ENCODE measurements at places on chromosomes 2 and 18.

DNA sequence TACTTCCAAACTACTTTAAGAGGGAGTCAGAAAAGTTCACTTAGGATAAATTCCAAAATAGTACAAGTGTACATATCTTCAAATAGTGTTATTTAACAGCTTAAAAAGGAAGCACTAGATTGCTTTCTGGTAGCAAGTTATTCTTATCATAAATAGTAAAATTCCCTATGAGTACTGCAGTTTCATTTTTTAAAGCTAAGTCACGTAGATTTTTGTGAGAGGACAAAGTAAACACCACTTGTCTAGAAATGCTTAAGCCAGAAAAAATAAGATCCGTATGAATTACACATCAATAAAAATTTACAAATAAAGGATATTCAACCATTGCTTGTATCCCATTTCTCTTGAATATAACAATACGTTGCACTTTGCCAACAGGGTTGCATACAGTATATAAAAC lies 19.2 kb downstream of the HNRNPLL start:
- DNase-seq: no peak

GRCh38 chr2:98385050-98385699 lies 38.9 kb downstream of the CNGA3 start:
- DNase-seq: peak; percentile 38

- no peak for DNase-seq
Measured at GRCh38 chr18:54250846-54251261, 18.5 kb upstream of the POLI start.

DNA sequence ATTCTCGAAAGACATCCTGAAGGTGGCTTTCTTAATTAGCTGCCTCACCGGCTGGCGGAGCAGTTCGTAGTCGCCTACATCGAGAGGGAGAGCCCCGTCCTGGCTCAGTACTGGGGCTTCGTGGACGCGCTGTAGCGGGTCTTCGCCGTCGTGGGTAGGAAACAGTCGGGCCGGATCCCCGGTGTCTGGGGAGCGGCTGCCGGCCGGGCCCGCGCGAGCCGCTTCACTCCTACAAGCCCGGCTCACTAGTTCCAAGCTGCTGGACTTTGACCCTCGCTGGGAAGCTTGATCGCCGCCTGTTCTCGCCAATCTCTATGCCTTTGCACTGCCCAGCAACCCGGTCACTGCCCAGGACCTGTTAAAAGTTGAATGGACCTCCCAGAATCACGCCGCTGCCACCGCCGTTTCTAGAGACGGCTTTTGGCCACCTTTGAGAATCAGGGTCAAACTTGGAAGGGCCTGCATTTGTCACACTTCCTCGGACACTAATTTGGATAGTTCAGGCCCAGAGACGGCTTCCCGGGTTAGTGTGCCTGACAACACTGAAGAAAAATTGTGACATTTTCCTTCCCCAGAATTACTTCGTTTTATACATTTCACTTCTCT lies 41.4 kb upstream of the AKAIN1 start:
- DNase-seq: peak; percentile 4

DNA sequence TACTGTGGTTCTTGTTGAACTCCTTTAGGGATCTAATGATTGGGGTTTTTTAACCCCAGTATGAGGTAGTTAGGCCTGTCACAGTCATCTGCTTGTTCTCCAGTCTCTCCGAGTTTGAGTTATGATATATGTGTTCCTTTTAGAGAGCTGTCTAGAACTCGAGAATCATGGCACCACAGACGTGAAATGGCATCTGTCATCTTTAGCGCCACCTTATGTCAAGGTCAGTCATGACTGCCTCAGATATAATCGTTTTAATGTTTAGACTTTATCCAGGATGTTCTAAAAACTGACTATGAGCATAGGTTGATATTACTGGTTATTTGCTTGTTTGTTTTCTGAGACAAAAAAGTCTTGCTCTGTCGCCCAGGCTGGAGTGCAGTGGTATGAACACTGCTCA lies 112.2 kb downstream of the CEP192 start:
- DNase-seq: no peak

DNA sequence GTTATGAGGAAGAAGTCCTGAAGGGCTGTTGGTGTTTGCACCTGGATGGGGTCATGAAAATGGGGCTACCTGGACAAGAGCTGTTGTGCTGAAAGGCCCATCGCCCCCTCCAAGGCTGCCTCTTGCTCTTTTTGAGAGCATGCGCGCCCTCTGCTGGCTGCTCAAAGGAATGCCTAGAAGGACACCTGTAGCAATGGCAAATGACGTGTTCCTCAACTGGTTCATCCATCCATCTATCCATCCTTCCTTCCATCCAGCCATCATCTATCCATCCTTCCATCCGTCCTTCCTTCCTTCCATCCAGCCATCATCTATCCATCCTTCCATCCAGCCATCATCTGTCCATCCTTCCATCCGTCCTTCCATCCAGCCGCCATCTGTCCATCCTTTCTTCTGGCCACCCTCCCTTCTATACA lies 17.2 kb upstream of the RPL31 start:
- DNase-seq: no peak

DNA sequence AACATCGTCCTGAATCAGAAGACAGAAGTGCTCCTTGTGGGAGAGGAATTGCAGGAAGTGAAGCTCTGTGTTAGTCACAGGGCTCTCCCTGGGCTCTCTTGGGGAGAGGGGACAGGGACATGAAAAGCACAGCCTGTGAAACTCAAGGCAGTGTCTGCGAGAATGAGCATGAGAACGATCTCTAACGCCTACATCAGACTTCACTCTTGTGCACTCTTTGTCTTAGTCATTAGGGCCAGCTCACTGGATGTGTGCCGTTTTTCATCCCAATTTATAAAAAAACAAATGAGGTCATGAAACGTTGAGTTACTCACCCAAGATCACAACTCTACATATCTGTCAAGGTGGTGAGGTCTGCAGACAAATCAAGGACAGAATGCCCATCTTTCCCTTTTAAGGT lies 27.0 kb upstream of the TWIST2 start:
- DNase-seq: no peak

DNA sequence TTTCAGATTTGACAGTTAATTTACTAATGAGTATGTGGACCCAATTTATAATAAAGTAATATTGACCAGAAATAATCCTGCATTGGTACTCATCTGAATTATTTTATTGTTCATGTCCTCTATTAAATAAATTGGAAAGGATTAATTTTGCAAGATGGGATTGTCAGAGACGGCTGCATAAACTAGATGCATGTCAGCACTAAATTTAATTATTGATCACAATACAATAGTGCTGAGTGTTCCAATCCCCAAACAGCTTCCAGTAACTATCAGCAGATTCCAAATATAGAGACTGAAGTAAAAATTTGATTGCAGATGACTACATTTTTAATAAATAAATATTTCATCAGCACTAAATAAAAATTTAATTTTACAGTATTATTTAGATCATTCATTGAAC lies 387.2 kb downstream of the GRB14 start:
- no peak for DNase-seq

DNA sequence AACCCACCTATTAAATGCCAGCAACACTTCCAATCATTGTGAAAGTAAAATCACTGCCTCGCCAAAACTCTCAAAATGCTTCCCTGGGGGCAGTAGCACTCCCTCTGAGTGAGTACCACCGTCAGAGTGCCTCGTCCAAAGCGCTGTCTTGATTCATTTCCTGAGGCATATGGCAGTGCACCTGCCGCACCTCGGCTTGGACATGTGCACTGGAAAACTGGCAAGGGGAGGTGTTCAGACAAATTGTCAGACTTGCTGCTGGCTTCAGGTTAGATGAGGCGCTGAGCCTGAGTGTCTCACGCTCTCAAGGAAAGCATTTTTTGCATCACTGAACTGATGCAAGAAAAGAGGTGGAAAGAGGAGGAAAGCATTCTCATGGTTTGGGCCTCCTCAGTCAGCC lies 132.8 kb downstream of the ATL2 start:
- no peak for DNase-seq

GRCh38 chr2:234243871-234244565 lies 193.5 kb downstream of the SPP2 start:
- DNase-seq: no peak

- no peak for DNase-seq
Measured at GRCh38 chr2:110864176-110864575, 131.8 kb downstream of the ACOXL start.

GRCh38 chr2:191049728-191050639 lies 36.0 kb upstream of the STAT1 start:
- no peak for DNase-seq

All from CMK (cell line).